ENCODE measurements at places on chromosomes 5 and 9.
A peak's percentile ranks its signal among the peaks of the same experiment; 100 is the strongest.

GRCh38 chr9:87890837-87891236, 8.2 kb downstream of the SPATA31E1 start:
- no peak for DNase-seq

- DNase-seq = no peak
These were observed 28.7 kb downstream of the PTTG1 start for GRCh38 chr5:160450164-160450932.

GRCh38 chr9:32331240-32331639, 53.2 kb upstream of the ACO1 start:
- DNase-seq = no peak

DNA sequence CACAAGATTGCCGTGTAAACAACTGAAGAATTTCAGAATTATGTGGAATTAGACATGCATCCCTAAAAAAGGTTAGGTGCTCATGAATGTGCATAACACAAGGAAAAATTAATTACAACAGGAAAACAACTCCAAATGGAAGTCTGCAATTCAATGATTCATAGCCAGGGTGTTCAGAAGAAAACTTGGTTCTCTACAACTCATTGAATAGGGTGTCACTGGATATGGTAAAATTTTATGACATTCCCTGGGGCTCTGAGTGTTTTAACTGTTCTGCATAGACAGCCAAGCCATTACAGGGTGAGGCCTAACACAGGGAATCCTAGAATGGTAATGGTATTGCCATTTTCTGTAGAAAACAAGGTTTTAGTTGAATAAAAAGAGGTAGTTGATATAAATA, 24.4 kb upstream of the ZSWIM6 start:
- DNase-seq = no peak

GRCh38 chr5:121963392-121963791, 1.6 kb downstream of the SRFBP1 start:
- no peak for DNase-seq

GRCh38 chr5:151173711-151174611, 16.4 kb upstream of the ANXA6 start:
- no peak for DNase-seq

GRCh38 chr9:10387282-10387681, 225.5 kb downstream of the PTPRD start:
- no peak for DNase-seq

- no peak for DNase-seq
These were observed 80.0 kb upstream of the NFIL3 start for GRCh38 chr9:91503673-91504081.

GRCh38 chr9:112717661-112718331, at the start of gene INIP:
Gene INIP, minus strand, starts transcription at chr9:112718117. Its CDS starts 1,632 bp downstream, at chr9:112716485.
- DNase-seq = peak; percentile 97

GRCh38 chr5:168654211-168654721, 75.1 kb upstream of the PANK3 start:
- DNase-seq = no peak

GRCh38 chr5:72366324-72366976, 46.3 kb downstream of the PTCD2 start:
- no peak for DNase-seq

GRCh38 chr5:156423597-156423996, 96.6 kb downstream of the SGCD start:
- DNase-seq = no peak

- no peak for DNase-seq
These were observed 75.3 kb downstream of the PIP5K1B start for GRCh38 chr9:68780380-68780712.

DNA sequence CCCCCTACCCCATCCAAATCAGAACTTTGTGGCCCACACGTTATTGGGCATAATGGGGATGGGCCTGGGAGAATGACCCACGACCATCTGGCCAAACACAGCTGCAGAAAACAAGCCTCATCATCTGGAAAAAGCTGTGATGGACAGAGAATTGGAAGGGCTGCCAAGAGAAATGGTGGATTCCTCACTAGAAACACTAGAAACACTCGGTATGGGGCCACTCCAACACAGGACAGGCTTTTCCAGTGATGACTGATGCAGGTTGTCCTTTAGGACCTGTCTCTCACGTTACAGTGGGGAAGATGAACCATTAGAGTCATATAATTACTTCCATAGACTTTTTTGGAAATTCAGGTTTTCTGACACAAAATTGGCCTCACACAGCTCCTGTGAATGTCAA, 172.4 kb upstream of the TARS1 start:
- DNase-seq = no peak

- no peak for DNase-seq
These were observed 12.0 kb downstream of the TNC start for GRCh38 chr9:115106001-115106400.

DNA sequence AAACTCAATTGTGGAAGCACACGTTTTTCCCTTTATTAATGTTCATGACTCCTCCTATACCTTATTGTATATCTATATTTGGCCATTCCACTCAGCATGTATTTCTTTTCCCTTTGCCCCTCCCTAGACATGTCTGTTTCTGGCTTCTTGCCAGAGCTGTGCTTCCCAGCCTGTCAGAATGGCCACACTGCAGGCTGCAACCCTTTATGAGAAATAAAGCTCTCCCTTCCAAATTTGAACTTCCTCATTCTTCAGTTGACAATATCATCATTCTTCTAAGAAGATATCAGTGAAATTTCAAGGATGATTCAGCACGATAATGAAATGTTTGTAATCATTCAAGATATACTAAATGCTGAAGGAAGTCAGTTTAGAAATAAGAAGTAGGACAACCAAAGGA, 107.6 kb upstream of the PRSS3 start:
- no peak for DNase-seq

DNA sequence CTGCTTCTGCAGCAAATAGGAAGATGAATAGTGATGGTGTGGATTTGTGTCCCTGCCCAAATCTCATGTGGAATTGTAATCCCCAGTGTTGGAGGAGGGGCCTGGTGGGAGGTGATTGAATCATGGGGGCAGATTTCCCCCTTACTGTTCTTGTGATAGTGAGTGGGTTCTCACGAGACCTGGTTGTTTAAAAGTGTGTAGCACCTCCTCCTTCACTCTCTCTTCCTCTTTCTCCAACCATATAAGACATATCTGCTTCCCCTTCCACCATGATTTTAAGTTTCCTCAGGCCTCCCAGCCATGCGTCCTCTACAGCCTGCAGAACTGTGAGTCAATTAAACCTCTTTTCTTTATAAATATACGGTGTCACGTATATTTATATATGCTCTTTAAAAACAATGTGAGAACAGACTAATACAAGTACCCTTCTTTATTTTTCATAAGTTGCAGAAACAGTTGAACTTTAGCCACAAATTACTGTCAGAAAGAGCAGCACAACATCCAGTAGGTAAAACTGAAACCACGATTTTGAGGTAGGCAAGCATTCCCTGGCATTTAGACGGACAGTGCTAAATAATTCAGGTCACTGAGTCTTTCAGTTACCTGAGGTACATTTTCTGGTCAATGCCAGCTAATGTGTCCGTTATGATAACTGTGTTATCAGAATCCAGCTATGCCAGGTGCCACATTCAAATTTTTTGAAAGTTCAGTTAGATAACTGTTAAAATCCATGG, 79.3 kb upstream of the SPEF2 start:
- no peak for DNase-seq

DNA sequence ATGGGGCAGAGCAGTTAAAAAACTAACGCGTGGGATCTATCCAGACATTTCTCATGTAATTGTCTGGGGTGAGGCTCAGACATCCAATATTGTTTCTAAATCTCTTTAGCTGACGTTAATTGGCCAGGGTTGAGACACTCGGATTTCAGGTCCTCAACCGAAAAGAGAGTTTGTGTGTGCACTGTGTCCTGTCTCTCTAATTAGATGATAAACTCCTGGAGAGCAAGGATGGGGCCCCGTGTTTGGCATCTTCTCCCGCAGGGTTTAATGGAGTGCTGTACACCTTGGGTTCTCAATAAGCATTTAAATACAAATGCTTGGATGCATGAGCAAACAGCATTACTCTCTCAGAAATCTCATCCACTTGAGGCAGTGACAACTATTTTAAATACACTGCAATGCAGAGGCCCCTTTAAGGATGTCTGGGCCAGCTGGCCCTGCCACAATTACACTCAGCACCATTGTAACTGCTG, 139.6 kb downstream of the MTX3 start:
- DNase-seq = no peak

DNA sequence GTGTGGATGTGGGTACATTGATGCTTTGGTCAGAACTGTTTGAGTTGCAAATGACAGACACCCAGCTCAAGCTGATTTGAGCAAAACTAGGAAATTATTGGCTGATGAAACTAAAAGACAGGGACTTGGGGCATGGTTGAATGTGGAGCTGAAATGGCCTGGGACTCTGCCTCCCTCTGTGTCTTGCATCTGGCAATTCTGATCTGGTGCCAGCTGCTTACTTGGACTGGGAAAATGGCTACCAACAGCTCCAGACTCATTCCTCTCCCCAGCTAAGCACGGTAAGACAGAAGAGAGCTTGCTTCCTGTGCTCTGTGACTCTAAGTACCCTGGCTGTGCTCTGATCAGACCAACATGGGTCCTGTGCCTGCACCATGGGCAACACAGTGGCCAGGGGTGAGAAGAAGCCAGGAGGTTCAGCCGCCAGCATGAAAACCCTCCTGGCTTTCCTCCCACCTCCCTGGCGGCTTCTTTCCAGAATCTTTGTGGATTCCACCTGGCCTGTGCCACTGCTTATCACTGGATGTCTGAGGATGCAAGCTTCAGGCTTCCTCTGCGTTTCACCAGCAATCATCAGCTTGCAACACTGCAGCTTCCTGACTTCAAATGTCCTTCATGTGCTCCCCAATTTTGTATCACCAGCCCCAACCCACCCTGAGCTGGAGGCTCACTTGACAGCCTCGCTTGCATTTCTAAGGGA, 44.1 kb downstream of the C5orf15 start:
- DNase-seq = no peak

- DNase-seq = no peak
These were observed 33.5 kb downstream of the TMEM245 start for GRCh38 chr9:109086221-109086620.

GRCh38 chr5:12384005-12384404, 479.8 kb upstream of the CTNND2 start:
- no peak for DNase-seq

DNA sequence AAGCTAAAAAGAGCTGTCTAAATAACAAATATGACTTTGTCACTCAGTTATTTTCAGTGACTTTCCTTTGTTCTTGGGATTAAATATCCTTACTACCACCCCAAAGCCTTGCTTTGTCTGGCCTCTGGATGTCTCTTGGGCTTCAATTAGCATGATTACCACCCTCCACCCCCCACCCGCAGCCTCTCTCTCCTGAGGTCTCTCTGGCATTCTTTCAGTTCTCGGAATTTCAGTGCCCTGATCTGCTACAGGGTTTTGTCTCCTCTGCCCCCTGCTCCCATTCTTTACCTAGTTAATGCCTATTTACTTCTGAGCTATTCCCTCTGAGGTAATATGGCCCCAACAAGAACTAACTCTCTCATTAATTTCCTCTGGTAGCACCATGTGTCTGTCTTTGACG, 376.4 kb downstream of the DEPDC1B start:
- DNase-seq = no peak

DNA sequence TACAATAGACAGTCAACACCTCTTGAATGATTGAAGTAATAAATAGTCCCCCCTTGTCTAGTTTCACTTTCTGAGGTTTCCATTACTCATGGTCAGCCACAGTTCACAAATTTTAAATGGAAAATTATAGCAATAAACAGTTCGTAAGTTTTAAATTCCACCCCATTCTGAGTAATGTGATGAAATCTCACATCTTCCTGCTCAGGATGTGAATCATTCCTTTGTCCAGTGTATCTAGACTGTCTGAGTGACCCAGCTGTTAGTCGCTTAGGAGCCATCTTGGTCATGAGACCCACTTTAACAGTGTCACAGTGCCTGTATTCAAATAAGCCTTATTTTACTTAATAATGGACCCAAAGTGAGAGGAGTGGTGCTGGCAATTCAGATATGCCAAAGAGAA, 311.6 kb upstream of the PRR16 start:
- no peak for DNase-seq
